AG08395 (cell line): ENCODE measurements at places on chromosomes 4 and X.

- DNase-seq: no peak
Observed at GRCh38 chrX:53494436-53494835, 60.3 kb upstream of the HSD17B10 start.

DNA sequence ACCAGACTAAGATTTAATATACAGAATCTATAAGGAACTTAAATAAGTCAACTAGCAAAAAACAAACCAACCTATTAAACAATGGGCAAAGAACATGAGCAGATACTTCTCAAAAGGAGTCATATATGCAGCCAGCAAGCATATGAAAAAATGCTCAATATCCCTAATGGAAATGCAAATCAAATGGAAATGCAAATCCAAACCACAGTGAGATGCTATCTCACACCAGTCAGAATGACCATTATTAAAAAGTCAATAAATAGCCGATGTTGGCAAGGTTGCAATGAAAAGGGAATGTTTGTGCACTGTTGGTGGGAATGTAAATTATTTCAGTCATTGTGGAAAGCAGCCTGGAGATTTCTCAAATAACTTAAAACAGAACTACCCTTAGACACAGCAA lies 97.0 kb upstream of the SLC6A14 start:
- no peak for DNase-seq

- no peak for DNase-seq
Observed at GRCh38 chr4:7661846-7662506, 227.2 kb upstream of the PSAPL1 start.

GRCh38 chrX:17067534-17067933 lies 121.1 kb downstream of the REPS2 start:
- DNase-seq: no peak

GRCh38 chr4:70559211-70559830 lies 32.7 kb upstream of the AMBN start:
- peak; percentile 55 for DNase-seq

GRCh38 chr4:164423819-164424218 lies 330.1 kb upstream of the SMIM31 start:
- no peak for DNase-seq

DNA sequence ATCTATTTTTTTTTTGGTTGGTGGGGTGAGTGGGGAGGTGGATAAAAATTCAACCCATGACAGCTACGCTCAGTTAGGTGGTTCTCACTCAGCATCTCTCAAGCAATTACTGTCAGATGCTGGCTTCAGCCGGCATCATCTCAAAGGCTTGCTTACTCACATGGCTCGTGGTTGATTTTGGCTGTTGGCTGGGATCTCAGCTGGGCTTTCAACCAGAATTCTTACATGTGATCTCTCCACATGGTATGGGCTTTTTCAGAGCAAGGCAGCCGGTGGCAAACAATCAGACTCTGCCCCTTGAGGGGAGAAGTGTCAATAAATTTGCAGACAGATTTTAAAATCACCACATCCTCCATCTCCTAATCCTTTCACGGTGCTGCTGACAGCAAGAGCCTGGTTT lies 47.2 kb downstream of the SLC34A2 start:
- DNase-seq: peak; percentile 72

GRCh38 chr4:180261346-180261745 lies 1981.9 kb upstream of the TENM3 start:
- no peak for DNase-seq

DNA sequence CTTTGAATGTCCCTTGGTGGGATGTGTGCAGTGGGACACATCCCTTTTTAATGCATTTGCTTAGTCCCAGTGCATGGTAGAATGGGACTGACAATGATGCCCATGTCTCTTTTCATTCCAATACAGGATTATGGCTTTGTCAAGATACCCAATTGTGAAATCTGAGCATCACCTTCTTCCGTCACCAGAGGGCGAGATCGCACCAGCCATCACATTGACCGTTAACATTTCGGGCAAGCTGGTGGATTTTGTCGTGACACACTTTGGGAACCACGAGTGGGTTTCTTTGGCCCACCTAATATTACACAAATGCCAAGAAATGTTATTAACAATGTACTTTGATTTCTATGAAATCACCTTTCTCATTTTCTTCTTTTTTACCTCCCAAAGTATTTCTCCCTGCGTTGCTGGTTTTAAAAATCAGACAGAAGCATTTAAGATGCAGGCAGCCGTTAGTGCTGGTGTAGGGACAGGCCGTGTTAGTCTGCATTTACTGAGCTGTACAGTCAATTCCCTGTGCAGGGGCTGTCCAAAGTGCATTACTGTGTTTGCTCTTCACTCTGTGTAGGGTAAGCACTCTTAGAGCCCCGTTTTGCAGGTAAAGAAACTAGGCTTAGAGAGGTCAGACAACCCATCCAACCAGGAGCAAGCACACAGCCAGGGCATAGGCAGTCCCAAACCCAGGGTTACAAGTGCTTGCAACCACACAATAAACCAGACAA lies 46.5 kb downstream of the CWH43 start:
- DNase-seq: peak; percentile 19

DNA sequence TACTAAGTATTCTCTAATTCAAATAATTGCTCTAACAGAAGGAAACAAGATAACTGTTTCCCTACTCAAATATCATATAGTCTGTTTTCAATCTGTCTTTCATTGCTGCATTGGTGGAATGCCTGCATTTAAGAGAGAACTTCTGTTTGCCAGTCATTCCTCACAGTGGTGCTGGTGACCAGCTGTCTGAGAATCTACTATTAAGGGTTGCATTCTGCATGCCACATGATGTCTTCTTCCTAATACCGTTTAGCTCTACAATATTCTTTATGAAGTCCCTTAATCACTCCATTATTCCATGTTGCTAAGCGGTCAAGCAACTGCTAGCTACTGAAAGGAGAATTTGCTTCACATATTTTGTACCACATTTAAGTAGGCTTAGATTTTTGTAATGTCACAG lies 167.1 kb upstream of the CENPE start:
- DNase-seq: no peak

DNA sequence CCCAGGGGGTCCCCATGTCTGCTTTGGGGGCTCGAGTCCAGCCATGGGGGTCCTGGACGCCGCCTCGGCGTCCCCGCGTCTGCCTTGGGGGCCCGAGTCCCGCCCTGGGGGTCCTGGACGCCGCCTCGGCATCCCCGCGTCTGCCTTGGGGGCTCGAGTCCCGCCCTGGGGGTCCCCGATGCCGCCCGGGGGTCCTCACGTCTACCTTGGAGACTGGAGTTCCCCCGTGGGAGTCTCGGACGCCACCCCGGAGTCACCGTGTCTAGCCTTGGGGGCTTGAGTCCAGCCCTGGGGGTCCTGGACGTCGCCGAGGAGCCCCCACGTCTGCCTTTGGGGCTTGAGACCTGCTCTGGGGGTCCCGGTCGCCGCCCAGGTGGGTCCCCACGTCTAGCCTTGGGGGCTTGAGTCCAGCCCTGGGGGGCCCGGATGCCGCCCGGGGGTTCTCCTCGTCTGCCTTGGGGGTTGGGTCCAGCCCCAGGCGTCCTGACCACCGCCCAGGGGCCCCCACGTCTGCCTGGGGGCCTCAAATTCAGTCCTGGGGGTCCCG lies 1.1 kb upstream of the GTPBP6 start:
- DNase-seq: no peak

DNA sequence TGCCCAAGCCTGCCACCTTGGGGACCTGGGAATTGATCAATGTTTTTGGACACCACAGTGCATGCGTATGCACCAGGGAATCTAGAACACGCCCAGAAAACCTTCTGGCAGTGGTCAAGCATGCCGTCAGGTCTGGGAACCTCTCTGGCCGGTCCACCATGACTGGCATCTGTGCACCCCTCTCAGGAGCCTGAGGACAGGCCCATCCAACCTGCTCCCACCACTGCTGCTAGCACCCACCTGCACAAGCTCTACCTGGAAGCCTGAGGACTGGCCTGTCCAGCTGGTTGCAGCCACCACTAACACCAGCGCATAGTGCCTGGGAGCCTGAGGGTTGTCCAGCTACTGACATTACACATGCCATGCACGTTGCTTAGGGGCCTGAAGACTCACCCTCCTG lies 162.1 kb upstream of the GALNTL6 start:
- DNase-seq: no peak

GRCh38 chrX:76850851-76851250 lies 423.3 kb downstream of the MAGEE1 start:
- no peak for DNase-seq

DNA sequence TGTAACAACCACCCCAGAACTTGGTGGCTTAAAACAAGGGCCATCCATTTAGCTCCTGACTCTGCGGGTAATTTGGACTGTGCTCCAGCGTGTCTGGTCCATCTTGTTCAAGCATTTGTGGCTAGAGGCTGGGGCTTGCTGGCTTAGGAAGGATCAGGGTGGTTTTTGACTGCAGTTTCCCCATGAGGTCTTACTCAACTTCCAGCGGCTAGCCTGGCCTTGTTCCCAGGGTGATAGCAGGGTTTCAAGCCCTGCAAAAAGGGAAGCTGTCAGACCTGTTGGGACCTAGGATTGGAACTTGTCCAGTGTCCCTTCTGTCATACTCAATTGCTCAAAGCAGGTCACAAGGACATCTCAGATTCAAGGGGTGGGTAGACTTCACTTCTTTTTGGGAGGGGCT lies 205.9 kb downstream of the STIM2 start:
- no peak for DNase-seq
